GM04503 (cell line): ENCODE measurements at places on chromosomes 2 and 18.

GRCh38 chr2:86593266-86593665 lies 30.0 kb upstream of the CHMP3 start:
- DNase-seq = no peak

- no peak for DNase-seq
Observed at GRCh38 chr2:9535177-9535576, 20.5 kb downstream of the ADAM17 start.

GRCh38 chr2:26243470-26244308 lies 743 bp downstream of the HADHA start:
- no peak for DNase-seq

- peak; percentile 32 for DNase-seq
Observed at GRCh38 chr2:75221862-75222261, 22.5 kb upstream of the TACR1 start.

- DNase-seq = no peak
Observed at GRCh38 chr2:212195626-212196025, 343.0 kb downstream of the ERBB4 start.

GRCh38 chr2:219434718-219435525 lies at the start of gene SPEG:
SPEG (plus strand) TSS chr2:219434843; CDS start chr2:219434978, 135 bp downstream.
- DNase-seq = no peak

DNA sequence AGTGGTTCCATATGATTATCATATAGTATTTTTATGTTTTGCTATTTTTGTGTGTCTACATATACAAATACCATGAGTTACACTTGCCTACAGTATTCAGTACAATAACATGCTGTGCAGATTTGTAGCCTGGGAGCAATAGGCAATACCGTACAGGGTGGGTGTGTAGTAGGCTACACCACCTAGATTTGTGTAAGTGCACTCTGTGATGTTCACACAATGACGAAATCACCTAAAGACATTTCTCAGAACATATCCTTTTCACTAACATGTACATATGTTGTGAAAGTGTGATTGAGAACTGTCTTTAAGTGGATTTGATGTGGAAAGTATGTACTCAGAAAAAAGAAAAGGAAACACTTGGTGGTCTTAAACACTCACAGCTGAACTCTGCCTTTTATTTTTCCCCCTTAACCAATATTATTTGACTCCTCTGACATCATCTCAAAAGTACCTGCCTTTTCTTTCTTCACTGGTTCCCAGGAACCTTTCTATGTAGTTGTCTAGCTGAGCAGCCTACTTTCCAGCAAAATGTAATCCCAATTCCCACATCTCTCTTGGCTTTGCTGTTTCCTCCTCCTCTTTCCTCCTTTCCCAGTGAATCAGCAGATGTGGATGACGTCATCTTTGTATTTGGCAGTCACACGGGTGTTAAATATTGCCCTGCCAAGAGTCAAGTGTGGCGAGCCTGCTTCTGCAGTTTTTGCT lies 47.7 kb downstream of the OSBPL6 start:
- peak; percentile 86 for DNase-seq

DNA sequence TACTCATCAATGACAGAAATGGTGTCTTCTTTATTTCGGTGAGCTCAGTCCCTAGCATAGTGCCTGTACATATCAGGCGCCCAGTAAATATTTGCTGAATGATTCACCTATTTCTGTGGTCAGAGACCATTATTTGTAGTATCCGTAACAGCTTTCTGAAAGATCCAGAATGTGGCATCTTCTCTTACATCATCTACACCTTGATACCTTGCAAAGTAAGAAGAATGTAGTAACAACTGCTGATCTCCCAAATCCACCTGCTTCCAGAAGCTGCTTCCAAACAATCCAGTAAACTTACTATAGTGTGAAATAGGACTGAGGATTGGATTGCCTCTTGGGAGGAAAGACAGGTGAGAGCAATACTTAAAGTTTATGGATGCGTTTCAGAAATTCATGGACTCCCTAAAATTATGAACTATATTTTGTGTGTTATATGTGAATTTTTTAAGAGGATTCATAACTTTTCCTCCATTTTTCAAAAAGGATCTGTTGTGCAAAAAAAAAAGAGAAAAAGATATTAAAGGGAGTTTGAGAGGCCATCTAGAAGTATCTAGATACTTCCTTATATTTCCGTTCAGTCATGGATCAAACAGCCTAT lies 945 bp upstream of the ASXL2 start:
- DNase-seq = peak; percentile 23

DNA sequence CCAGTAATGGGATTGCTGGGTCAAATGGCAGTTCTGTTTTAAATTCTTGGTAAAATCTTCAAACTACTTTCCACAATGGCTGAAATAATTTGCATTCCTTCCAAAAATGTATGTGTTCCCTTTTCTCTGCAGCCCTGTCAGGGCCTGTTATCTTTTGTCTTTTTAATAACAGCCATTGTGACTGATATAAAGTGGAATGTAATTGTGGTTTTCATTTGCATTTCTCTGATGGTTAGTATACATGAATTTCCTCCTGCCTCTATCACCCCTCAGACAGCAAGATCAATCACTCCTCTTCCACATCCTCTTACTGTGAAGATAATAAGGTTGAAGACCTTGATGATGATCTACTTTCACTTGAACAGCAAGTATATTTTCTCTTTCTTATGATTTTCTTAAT lies 304.8 kb upstream of the FSIP2 start:
- no peak for DNase-seq

DNA sequence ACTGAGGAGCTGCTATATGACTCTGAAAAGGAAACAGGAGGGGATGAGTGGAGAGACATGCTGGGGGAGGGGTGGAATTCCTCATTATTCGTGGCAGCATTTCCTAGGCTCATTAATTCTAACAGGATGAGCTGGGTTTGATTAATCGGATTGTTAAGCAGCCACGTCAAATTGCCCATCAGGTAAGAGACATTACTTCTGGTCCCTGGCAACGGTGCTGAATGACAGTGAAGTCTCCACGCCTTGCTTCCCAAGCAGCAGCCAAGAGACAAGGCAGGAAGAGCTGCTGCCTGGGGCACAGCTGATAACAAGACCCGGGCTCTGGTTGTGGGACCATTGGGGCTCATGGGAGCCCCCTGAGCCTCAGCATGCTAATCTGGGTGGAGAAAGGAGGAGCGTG lies 86.6 kb downstream of the MARCHF4 start:
- no peak for DNase-seq

GRCh38 chr2:8575038-8575833 lies 106.6 kb upstream of the ID2 start:
- DNase-seq = no peak

- DNase-seq = peak; percentile 91
Observed at GRCh38 chr18:79366177-79367094, 29.3 kb upstream of the NFATC1 start.

DNA sequence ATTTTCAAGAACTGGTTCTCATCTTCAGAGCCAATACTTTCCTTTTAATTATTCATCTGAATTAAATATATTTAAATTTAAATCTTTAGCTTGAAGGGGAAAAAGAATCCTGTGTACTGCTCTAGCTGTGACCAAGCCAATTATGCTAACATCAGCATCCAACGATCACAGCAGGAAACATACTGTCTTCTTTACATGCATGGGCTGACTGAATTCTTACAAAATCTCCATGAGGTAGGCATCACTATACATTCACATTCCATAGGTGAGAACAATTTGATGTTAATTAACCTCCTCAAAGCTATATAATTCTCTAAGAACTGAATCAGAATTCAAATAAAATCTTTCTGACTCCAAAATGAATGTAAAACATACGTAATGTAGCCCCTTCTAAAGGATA lies 118.8 kb upstream of the MAP2 start:
- DNase-seq = no peak

GRCh38 chr18:27142891-27143290 lies 42.2 kb downstream of the CHST9 start:
- DNase-seq = no peak

DNA sequence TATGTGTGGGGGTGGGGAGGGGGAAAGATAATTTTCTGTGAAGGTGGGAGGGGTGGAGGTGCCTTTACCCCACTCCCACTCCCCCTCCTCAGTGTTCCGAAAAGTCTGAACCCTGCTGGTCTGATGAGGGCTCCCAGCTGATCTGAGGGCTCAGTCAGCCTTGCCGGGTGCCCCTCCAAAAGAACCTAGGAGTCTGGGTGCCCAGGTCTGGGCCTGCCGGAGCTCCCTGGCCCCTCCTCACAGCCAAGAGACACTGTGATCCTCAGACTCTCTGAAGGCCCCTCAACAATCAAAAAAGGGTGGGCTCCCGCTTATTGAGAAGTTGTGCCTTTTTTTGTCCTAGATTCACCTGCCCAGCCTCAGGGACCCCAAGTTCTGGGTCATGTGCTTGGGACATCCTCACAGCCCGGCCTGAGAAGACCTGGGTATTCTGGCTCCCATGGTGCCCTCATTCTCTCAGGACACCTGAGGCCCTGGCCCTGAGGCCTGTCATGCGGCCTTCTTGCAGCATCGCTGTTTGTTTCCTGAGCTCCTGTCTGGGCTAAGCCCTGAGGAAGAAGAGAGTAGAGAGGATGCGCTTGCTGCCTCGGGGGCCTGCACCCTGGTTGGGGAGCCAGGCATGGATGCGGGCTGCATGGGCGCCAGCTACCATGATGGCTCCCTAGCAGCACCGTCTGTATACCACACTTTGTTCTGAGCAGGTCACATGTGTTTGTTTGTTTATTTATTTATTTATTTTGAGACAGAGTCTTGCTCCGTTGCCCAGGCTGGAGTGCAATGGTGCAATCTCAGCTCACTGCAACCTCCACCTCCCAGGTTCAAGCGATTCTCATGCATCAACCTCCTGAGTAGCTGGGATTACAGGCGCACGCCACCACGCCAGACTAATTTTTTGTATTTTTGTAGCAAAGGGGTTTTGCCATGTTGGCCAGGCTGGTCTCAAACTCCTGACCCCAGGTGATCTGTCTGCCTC lies 44.0 kb downstream of the SDC1 start:
- DNase-seq = no peak

DNA sequence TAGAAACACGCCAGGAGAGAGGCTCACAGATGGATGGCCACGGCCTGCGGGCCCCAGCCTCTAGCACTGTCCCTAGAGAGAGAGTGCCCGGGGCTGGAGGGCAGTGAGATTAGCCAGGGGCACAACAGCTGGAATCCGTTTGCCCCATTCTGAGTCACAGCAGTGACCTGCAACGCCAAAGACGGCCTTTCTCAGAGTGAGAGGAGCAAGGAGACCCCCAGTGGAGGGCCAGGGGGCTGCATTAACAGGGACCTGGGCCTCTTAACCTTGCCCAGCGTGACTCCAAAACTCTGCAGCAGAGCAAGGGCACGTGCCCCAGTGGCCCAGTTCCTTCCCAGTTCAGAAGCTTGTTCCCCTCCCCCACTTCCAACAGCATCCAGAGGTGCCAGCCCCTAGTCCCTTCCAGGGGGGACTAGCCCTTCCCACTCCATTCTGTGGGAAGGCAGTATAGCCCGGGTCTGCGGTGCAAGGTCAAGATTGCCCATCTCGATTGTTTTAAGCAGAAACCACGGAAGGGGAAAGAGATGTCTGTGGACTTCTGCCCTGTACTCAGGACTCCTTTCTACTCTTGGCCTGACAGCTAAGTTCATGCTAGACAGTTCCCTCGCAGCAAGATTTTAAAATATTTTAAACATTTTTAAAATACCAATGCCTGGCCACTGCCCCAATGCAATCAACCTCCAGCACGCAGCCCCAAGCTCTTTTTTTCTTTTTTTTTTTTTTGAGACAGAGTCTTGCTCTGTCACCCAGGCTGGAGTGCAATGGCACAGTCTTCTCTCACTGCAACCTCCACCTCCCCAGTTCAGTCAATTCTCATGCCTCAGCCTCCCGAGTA lies 50.9 kb upstream of the BIN1 start:
- no peak for DNase-seq

DNA sequence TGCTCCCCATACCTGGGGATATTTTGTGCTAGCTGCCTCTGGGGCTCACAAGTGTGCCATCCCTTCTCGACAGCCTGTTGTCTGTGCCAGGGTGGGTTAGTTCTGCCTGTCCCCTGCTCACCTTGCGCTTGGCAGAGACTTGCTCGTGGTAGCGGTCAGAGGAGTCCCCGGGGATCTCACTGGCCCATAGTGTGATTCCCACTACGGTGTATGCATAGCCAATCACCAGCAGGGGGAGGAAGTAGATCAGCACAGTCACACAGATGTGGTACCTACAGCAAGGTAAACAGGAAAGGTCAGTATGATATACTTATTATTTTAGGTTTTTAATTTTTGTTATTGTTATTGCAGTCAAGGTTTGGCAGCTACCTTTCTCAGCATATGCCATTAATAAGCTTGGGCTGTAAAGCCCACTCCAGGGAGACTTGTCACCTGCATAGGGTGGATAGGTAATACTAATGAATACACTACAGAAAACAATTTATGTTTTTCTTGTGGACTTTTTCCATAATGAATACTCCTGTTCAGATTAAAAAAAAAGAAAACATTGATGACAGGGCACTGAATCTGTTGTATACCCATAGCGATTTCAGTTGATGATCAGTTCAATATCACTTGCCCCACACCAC lies 95.2 kb downstream of the POLE4 start:
- no peak for DNase-seq

- DNase-seq = no peak
Observed at GRCh38 chr2:120300385-120300784, 45.6 kb upstream of the INHBB start.

GRCh38 chr2:159600752-159601151 lies 15.6 kb downstream of the BAZ2B start:
- DNase-seq = no peak

- DNase-seq = no peak
Observed at GRCh38 chr2:76170856-76171255, 460.1 kb upstream of the GCFC2 start.

DNA sequence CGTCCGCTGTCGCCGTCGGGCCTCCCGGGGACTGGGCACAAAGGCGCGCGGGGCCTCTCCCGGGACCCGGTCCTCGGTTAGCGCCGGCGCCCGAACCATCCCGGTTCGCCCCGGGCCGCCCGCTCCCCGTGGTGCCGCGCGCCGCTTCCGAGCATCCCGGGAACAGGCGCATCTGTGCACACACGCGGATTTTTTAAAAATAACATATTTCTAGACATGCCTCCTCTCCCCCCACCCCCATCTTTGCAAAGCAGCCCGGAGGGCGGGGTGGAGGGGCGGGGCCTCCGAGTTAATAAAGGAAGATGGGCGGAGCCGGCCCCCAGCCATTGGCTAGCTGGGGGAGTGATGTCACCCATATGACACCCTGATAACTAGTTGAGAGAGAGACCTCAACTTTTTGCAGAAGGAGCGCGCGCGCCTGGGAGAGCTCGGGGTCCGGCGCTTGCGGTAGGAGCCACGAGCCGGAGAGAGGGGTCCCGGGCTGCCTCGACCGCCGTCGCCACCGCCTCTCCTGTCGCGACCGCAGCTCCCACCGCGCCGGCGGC lies at the start of gene SOX11:
Gene SOX11 (plus strand): TSS at position 400 of the 545 bp plus-strand sequence. CDS start 338 bp downstream, outside the sequence.
- no peak for DNase-seq

GRCh38 chr18:32270341-32270740 lies 80.5 kb downstream of the MEP1B start:
- no peak for DNase-seq
